ENCODE measurements at places on chromosomes 11 and 22.

DNA sequence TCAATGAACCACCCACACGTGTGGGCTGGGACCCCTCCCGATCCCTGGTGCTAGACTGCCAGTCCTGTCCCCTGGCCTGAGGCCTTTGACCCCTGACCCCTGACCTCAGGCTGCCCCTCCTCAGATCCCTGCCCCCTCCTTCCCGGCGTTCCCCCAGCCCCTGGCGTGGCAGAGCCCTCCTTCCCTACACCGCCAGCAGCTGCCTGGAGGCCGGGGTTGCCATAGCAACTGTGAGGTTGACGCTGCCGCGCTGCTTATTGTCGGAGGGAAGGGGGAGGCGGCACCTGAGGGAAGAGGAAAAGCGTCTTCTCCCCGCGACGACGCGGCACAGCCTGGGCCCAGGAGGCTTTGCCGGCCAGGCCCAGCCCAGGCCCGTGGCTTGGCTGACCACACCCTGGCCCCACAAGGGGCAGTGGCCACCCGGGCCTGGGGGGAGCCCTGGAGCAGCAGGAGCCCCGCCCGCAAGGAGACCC is 32.6 kb downstream of the SHANK3 start:
- DNase-seq: no peak

DNA sequence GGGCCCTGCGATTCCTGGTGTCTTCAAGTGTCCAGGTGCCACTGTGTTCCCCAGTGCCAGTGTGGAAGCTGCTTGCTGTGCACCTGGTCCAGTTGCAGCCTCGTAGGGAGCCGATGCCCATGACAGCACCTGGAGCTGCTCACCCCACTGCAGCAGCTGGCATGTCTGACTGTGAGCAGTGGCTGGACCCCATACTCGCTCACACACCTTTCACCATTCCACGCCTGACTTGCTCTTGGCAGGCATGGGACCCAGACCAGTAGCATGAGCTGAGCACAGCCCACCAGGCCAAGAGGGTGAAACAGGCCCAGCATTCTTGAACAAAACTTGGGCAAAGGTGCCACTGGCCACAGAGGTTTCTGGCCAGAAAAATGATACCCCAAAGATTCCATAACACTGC is 124.5 kb upstream of the THY1 start:
- no peak for DNase-seq

DNA sequence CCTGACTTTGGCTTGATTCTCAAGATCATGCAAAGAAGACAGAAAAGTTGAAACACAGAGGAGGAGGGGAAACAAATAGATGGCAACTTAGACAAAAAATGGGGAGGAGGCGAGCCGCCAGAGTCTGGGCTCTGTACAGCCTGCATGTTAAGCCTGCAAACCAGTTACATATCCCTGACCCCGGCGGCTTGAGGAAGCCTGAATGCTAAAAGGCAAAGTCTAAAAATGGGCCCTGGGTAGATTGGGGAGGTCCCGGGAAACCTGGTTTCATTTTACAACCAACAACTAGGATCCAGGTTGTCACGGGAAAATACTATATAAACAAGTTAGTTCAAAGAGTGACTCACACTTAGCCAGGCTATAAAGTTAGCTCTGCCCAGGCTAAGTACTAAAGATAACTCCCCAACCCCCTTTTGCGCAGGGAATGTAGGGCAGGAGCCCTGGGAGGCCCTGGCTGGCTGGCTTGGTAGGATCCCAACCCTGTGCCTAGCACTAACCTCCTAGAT is 18.8 kb upstream of the ZBTB16 start:
- no peak for DNase-seq

- no peak for DNase-seq
Observed at GRCh38 chr11:114099392-114100178, 40.1 kb downstream of the ZBTB16 start.

DNA sequence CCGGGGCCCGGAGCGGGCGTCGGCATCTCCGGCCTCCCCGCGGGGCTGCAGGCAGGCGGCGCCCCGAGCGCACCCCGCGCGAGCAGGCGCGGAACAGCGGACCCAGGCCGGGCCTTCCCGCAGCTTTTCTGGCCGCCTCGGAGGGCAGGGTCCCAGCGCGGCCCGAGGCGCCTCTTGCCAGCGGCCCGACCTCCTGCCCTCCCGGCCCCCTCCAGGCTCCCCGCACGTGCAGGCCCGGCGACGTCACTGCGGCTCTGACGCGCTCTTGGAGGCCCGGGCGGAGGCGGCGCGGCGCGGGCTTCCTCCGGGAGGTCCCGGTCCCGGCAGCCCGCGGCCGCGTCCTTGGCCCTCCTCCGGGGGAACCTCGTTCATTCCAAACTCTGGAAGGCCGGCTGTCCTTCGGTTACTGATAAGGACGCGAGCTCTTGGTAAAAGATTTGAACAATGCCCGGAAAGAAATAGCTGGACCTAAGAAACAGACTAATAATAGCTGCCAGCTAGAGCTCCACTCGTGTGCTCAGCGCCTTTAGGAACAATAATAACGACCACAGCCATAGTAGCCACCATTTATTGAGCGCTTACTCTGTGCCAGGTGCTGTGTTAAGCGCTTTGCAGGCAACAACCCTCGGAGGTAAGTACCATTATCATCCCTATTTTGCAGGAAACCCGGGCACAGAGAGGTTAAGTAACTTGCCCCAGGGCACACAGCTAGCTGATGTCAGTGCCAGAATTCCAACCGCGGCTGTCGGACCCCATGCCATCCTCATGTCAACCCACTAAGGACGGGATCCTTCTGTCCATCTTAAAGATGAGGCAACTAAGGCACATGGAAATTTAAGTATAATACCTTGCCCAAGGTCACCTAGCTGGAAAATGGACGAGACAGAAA is 39.1 kb upstream of the CREB3L1 start:
- no peak for DNase-seq

GRCh38 chr11:66938582-66939135 is 19.5 kb downstream of the PC start:
- DNase-seq: no peak

- DNase-seq: no peak
Observed at GRCh38 chr11:25794804-25795203, 537.1 kb upstream of the ANO3 start.

GRCh38 chr11:78420255-78420764 is 2.7 kb upstream of the GAB2 start:
- peak; percentile 88 for DNase-seq

- no peak for DNase-seq
Observed at GRCh38 chr11:80898910-80899309, 1458.1 kb upstream of the TENM4 start.

- DNase-seq: no peak
Observed at GRCh38 chr22:37631448-37632173, 7.9 kb upstream of the SH3BP1 start.

DNA sequence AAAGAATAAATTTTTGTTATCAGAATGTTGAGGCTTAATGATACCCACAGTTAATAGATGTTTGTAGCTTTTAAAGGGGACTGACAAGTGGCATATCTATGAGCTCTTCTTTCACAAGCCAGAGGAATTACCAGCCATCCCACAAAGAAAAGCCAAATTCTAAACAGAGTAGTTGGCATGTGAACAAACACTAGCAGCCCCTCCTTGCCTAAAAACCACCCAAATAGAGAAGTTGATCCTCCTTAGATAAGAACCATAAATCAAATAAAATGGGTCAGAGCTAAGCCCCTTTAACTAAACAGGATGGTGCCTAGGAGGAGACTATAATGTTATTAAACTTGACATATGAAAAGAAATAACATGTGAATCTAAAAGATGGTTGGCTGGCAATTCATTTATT is 11.4 kb downstream of the LPXN start:
- DNase-seq: no peak

GRCh38 chr11:1920909-1921573 is 1.5 kb downstream of the TNNT3 start:
- no peak for DNase-seq

GRCh38 chr11:61728940-61729219 is 23.6 kb upstream of the MYRF start:
- no peak for DNase-seq

DNA sequence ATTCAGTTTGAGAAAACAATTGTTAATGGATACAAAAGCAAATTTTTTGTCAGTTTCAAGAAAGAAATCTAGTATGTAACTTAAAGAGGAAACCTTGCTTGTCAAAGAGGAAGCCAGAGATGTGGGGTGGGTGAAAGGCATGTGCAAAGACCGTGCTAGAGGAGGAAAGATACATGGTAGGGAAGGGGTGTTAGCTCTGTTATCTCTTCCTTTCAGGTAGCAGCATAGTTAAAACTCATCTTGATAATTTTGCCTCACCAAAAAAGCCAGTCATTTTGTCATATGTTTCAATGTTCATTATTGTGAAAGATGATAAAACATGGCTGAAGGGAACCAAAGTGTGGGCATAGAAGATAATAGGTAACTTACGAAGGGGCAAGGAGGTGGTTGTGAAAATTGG is 2.6 kb upstream of the MS4A2 start:
- DNase-seq: no peak

DNA sequence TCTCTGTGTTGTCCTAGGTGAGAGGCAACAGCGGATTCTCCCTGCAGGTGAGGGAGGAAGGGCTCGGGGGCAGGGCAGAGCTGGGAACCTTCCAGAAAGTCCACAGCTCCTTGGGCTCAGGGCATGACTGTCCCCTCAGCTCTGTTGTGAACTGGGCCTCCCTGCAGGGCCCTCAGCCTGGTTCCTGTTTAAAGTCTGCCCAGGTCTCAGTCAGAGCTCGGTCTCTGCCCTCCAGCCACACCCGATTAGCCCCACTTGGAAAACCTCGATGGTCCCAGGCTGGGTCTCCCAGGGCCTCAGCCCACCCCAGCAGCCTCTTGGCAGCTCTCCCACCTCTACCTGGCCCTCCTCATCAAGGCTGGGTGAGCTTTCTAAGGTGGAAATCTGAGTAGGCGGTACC is 65.3 kb upstream of the SLC22A12 start:
- DNase-seq: no peak

DNA sequence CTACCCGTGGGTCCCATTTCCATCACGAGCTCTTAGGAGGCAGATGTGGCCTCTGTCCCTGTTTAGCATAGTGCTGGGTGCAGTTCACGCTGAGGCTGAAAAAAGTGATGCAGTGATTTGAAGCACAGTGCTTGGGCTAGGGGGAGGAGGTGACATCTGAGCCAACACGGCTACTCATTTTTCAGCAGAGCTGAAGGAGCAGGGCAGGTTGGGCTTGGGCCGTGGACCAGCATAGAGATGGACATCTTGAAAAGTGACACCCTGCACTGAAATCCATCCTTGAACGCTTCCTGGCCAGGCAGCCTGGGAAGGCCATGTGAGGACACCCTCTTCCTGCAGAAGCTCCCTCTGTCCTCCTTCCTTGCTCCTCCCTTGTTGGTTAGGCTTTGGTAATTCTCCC is 66.4 kb downstream of the ADAMTS15 start:
- no peak for DNase-seq

GRCh38 chr11:66686801-66687750 is 9.4 kb upstream of the RBM4B start:
- no peak for DNase-seq

- DNase-seq: no peak
Observed at GRCh38 chr11:94112206-94112953, 16.3 kb upstream of the PANX1 start.

DNA sequence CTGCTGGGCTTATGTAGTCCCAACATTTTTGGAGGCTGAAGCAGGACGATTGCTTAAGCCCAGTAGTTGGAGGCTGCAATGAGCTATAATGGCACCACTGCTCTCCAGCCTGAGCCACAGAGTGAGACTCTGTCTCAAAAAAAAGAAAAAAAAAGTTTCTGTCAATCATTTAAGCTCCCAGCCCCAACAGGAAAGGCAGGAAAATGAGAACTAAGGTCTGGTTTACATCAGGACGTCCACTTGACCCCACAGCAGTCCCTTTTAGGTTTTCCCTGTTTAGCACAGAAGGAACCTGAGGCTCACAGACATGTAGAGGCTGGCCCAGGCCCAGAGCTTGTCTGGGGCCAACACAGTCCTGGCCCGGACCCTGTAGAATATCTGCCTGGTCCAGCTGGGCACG is 9.2 kb upstream of the TTLL1 start:
- DNase-seq: no peak

GRCh38 chr11:65136515-65137096 is 2.3 kb upstream of the SYVN1 start:
- DNase-seq: no peak

- DNase-seq: no peak
Observed at GRCh38 chr22:28728621-28729313, 12.9 kb downstream of the CHEK2 start.

- no peak for DNase-seq
Observed at GRCh38 chr11:71481101-71481960, 28.3 kb downstream of the NADSYN1 start.

DNA sequence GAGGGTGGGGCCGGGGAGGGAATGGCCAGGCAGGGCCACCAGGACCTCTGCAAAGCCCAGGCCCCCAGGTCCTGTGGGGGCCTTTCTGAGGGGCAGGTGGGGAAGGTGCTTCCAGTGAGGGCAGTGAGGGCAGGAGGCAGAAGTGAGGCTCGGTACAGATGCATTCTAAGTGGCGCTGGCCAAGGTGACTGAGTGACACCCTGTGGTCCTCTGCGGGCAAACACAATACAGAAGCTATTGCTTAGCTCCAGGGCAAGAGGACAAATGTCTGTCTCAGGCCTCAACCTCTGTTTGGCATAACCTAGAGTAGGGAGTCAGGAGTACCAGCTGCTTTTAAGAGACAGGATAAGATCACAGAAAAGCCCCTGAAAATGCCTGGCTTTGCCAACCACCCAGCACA is 31.3 kb downstream of the B3GAT1 start:
- DNase-seq: no peak

DNA sequence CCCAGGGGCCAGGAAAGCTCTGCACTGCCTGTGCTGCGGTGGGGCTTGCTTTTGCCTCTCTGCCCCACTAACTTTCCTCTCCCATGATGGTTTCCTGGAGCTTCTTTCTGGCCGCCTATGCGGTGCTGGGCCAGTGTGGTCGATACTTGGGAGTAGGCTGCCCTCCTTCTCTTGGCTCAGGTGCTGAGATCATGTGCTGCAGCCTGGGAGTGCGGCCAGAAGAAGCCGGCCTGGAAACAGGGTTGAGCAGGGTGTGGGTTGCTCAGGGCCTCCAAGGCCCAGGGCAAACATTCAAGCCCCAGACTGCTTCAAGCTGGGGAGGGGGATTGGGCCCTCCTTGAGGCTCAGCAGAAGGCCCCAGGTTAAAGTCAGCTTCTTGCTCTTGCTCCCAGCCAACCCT is 125.0 kb downstream of the NTM start:
- peak; percentile 77 for DNase-seq

DNA sequence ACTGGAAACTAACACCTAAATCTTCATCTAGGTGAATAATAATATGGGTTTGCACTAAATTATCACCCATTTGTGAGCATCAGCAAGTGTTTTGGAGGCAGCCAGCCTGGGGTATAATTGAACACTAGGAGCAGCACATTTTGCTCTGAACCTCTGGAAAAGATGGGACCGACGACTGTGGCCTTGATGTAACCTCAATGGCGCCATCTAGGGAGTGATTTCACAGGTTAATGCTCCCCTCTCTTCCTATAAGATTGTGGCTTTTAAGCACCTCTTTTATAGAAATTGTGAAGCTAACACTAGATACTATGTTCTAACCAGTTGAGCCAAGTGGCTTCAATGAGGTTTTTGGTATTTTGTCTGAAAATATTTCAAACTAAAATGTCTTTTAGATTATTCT is 203.7 kb downstream of the NELL1 start:
- peak; percentile 40 for DNase-seq
